Right renal pelvis (tissue), 4 donors: ENCODE measurements at places on chromosomes 1 and 21. TPM values are rescaled to one million over a fixed set of nuclear protein-coding genes. Genes with fewer than 3 reads are reported as not detected.

Gene SLC1A7
- 0.08 TPM for polyA plus RNA-seq

Gene TNFRSF14
- 18.8 TPM for polyA plus RNA-seq

Gene SYPL2
- 10.9 TPM for polyA plus RNA-seq

Gene OLIG2
- polyA plus RNA-seq, result not detected

Gene CCDC27
- 0.22 TPM for polyA plus RNA-seq

Gene EEIG2
- polyA plus RNA-seq, result 19.8 TPM

Gene CA6
- polyA plus RNA-seq, result not detected

Gene RGS18
- polyA plus RNA-seq, result 3.0 TPM

Gene TRABD2B
- 15.3 TPM for polyA plus RNA-seq

Gene SLC6A9
- polyA plus RNA-seq, result 5.6 TPM

Gene RPE65
- polyA plus RNA-seq, result 0.11 TPM

Gene PTGFR
- polyA plus RNA-seq, result 0.11 TPM

Gene TNFAIP8L2
- polyA plus RNA-seq, result 1.2 TPM

Gene ARHGEF16
- 16.1 TPM for polyA plus RNA-seq

Gene BCAR3
- 22.9 TPM for polyA plus RNA-seq

Gene C8B
- 0.03 TPM for polyA plus RNA-seq
